ENCODE measurements at places on chromosomes 12 and 14.

GRCh38 chr14:35409595-35409994, 5.0 kb upstream of the NFKBIA start:
- no peak for DNase-seq

DNA sequence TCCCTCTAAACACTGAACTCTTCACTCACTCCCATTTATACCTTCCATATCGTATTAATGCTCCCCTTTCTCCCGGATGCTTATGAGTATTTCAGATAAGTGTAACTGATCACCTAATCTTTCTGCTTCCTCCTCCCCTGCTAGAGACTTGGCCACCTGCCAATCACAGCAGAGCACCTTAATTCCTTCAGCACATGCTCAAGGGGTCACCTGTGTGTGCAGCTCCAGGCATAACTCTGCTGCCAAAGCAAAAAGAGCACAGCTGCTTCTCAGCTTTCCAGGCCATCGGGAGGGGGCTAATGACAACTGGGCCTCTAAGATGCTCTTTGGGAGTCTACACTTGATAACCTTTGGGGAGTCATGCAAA, 106.9 kb upstream of the DYRK2 start:
- DNase-seq = no peak

- no peak for DNase-seq
Measured at GRCh38 chr12:109740694-109741245, 27.1 kb downstream of the FAM222A start.

DNA sequence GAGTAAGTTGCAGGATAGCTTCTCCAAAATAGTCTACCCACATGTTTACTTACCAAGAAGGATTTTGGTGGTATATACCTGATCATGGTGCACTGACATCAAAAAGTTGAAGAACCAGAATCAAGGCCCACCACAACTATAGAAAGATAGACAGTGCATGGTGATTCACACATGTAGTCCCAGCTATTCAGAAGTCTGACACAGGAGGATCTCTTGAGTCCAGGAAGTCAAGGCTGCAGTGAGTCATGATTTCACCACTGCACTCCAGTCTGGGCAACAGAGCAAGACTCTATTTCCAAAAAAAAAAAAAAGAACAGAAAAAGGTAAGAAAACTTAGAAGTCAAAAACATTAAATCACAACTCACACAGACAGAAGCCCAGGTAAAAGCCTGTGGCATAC, 422.2 kb upstream of the FOXG1 start:
- no peak for DNase-seq

GRCh38 chr12:118925826-118926225, 55.5 kb upstream of the SRRM4 start:
- DNase-seq = no peak

DNA sequence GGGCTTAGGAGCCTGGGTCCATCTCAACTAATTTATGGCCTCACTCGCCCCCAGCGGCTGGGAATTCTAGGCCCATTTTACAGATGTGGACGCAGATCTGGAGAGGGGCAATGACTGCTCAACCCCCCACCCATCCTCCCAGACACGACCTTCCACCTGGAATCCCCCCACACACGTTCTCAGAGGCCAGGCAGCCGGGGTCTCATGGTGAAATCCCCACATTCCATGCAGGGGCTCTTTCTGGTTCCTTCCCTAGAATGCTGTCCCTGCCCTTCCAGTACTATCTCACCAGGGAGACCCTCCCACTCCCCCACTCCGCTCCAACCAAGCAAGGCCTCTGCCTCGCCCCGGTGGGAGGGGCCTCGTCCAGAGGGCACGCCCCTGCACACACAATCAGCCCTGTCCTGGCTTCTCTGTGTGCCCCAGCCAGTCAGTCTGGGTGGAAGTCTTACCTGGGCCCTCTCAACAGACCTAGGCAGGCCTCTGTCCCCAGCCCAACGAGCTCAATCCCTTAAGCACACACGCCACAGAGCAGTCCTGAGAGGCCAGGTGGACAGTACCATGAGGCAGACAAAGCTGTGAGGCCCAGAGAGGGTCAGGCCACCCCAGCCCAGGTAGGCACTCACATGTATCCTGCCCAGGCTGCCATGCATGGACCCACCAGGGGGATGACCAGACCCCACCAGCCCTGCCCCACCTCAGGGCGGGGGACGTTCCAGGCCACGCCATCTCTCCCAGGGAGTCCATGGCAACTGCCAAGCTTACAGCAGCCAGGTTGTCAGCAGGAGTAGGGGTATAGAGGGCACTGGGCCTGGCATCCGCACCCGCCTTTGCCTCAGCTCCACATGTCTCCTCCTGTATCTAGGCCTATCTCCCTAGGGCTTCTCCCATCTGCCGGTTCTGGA, 1.3 kb upstream of the ANKRD9 start:
- DNase-seq = no peak

GRCh38 chr12:126607867-126608266, 1542.6 kb downstream of the AACS start:
- no peak for DNase-seq

GRCh38 chr14:70350078-70350477, 9.4 kb downstream of the COX16 start:
- no peak for DNase-seq

DNA sequence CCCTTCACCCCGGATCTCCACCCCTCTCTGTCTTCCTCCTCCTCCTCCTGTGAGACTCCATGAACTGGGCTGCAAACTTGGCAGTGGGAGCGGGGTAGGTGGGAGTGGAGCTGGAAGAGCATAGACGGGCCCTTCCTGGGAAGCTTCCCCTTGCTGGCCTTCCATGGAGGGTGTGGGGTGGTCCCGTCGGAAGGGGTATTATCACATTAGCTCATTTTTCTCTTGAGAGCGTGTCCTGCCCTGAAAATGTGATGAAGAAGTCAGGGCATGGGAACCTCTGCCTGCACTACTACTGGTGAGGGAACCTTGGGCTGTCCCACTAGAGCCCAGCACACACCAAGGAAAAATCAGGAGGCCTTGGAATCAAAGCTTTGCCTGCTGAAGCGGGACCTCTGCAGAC, 66.5 kb downstream of the CACNA1C start:
- no peak for DNase-seq

DNA sequence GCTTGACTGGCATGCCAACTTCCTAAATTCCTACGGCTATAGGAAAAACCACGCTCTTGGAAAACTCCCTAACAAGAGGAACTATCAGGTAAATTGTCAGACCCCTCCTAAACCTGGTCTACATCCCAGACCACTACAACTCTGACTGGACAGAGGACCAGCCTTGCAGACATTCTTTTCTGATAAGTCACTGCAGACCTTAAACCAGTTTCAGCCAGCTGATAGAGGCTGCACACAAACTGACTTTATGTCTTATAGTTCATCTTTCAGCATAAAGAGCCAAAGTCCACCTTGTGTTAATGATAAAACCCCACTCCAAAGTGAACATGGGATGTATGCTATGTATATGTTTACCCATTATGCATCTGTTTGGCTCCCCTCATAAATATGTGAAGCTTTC, 166.6 kb downstream of the KTN1 start:
- no peak for DNase-seq

- DNase-seq = no peak
Measured at GRCh38 chr12:2498964-2499500, 295.7 kb upstream of the FKBP4 start.

GRCh38 chr14:66645716-66646115, 137.8 kb downstream of the GPHN start:
- no peak for DNase-seq

DNA sequence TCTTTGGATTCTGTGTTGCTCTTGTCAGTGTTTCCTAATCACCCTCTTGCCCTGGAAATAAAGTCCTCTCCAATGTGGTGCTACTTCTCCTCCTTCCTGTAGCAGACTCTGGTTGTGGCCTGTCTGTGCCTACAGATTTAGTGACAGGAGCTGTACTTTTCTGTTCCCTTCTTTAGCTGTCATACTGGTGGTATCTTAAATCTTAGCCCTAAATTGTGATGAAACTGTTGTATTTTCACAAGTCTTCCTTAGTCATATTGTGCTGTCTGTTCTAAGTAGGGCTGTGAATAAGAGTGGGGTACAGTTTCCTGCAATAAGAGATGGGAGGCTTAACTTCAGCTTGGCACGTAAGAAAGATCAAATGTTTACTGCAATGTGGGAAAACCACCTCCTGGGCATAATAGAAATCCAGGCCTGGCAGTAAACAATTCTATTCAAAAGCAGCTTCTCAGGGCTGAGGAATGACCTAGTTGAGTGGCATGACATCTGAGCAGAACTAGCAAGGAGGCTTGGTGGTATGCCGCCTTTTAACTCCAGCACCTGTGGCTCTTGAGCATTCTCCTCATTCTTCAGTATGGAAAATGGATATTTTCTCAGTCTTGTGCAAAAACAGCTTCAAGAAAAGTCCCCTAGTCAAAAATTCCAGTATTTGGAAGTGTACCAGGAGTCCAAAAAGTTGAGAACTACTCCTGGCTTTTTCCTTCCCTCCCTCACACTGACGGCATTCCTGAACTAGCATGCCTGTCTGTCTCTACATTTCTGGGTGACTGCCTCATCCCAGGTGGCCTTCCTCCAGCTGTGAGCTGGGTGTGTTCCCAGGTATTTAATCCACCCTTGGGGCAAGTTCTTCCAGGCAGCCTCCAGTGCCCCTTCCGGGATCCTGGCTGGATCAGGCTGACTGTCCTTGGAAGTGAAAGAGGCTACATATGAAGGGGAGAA, 19.5 kb downstream of the ANO6 start:
- no peak for DNase-seq

DNA sequence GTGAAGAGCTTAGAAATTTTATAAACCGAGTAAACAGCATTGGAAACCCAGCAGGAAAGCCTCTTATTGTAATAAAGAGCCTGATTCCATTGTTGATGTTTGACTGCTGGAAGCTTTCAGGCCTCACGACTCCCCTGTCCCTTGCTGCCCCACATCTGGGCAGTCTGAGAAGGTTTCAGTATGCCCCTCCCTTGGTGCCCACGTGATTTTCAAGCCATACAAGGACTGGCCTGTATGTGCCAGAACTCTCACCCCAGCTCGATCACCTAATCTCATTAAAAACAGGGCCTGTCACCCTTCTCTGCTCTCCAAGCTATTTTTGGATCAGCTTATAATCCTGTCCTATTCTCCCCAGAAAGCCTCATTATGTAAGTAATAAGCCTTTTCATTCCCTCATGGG, 7.5 kb upstream of the PYROXD1 start:
- no peak for DNase-seq

- no peak for DNase-seq
Measured at GRCh38 chr12:3515506-3515905, 24.5 kb downstream of the PRMT8 start.

- DNase-seq = no peak
Measured at GRCh38 chr12:54840244-54840865, 14.0 kb upstream of the MUCL1 start.

GRCh38 chr12:24470050-24470449, 478.9 kb downstream of the BCAT1 start:
- DNase-seq = no peak

DNA sequence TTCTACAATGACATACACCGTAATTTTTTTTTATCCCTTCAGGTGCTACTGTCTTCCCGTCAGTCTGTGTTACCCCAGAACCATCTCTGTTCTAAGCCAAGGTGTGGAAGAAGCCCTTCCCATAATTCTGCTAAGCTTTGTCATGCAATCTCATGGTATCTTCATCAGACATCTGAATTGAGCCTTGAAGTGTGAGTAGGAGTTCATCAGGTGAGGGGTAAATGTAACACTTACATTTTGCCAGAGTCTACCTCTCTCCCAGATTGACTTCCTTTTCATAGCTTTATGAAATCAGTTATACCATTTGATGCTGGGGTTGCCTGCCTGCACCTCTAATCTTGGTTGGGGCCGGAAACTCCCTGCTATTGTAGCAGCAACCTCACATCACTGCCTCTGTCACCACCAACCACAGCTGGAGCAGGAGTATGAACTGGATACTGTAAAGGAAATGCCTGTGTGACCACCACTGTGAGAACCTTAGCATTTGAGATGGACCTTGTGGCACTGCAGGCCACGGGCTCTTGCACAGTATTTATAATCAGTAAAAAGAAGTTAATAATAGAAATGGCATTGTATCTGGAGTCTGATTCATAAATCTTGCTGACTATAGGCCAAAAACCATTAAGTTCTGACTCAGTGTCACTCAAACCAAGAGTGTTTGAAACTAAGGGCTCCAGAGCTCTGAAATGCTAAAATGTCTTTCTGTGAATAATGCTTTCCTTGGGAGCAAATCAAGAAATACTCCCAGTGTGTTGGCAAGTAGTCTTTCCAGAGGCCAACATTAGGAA, 58.7 kb upstream of the STK38L start:
- no peak for DNase-seq

DNA sequence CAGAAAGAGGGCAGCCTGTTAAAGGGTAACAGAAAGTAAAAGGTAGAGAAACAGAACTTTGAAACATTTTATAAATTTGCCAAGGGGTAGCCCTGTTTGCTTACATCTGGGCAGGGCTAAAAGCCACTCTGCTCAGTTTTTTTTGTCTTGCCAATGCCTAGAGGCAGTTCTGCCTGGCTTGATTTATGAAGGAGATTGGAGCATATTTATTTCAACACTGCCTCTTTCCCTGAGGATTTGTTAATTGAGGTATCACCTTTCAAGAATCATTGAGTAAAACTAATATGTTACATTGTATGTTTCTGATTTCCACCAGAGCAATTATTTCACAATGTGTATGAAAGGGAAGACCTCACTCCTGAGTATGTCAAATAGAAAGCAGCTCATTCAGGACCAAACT, 160.8 kb downstream of the GXYLT1 start:
- DNase-seq = no peak

- DNase-seq = no peak
Measured at GRCh38 chr14:105067140-105067968, 2.1 kb upstream of the GPR132 start.

DNA sequence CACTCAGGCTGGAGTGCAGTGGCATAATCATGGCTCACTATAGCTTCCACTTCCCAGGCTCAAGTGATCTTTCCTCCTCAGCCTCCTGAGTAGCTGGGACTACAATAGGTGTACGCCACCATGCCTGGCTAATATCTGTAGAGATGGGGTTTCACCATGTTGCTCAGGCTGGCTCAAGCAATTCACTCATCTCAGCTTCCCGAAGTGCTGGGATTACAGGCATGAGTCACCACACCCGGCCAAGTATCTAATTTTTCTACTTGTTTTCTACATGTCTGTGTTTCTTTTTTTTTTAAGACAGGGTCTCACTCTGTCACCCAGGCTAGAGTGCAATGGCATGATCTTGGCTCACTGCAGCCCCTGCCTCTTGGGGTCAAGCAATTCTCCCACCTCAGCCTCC, 119.7 kb upstream of the MED13L start:
- DNase-seq = no peak

DNA sequence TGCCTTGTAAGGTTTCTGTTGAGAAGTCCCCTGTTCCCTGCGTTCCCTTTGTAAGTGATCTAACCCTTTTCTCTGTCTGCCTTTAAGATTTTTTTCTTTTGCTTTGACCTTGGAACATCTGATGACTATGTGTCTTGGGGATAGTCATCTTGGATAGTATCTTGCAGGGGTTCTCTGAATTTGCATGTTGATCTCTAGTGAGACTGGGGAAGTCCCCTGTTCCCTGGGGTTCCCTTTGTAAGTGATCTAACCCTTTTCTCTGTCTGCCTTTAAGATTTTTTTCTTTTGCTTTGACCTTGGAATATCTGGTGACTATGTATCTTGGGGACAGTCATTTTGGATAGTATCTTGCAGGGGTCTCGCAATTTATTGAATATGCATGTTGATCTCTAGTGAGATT, 38.2 kb upstream of the TMX1 start:
- no peak for DNase-seq
